H1 (cell line): ENCODE measurements at places on chromosomes 12 and 14. TPM values are rescaled to one million over a fixed set of nuclear protein-coding genes. Genes with fewer than 3 reads are reported as not detected.

MYL2 gene
- total RNA-seq = not detected in 2 replicates

TTLL5 gene
- 44.6 and 45.9 TPM in 2 replicates for total RNA-seq

TEAD4 gene
- total RNA-seq = 116 TPM in 2 replicates

SLC5A8 gene
- total RNA-seq = 0.11 TPM in 1 of 2 replicates, not detected in the other

TAS2R13 gene
- 0.17 TPM in 1 of 2 replicates, not detected in the other for total RNA-seq

AQP2 gene
- total RNA-seq = not detected in 2 replicates

LBHD2 gene
- not detected in 2 replicates for total RNA-seq

FIGNL2 gene
- total RNA-seq = 6.5 and 7.5 TPM in 2 replicates
